Activated CD4-positive, alpha-beta memory T cell treated with anti-CD3 and anti-CD28 coated beads for 36 hours (primary cell): ENCODE measurements at places on chromosomes 3 and 15. TPM values are rescaled to one million over a fixed set of nuclear protein-coding genes. Genes with fewer than 3 reads are reported as not detected.

DNA sequence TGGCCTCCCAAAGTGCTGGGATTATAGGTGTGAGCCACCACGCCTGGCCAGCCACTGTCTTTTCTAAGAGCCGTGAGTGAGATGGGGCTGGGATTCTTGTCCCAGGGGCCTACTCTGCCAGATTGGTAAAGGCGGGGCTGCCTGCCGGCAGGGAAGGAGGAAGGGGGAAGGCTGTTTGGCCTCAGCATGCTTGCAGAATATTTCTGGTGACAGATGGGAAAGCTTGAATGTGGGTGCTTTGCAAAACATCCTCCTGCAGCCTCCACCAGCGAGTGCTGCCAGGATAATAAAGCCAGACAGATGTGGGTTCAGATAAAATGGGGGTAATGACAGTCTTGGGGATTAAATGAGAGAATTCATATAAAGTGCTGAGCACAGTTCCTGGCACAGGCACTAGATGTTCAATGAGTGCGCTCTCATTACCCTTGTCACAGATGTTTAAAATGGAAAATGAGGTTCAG, 19.8 kb upstream of the ACOX2 start:
- no peak overlapping the region for H3K4me3 ChIP-seq
- no peaks in the 10 kb centered on the region for H3K27me3 ChIP-seq
- DNase-seq: no peak
- H3K36me3 ChIP-seq: no peaks in the 10 kb centered on the region

GRCh38 chr3:133014325-133014724, 23.9 kb upstream of the TMEM108 start:
- H3K4me1 ChIP-seq: no peaks in the 10 kb centered on the region
- peaks cover 2% of the 10 kb centered on the region for H3K36me3 ChIP-seq
- no peak for DNase-seq
- no peak overlapping the region for H3K27ac ChIP-seq

- H3K27me3 ChIP-seq: peaks cover 23% of the 10 kb centered on the region
- DNase-seq: no peak
- no peaks in the 10 kb centered on the region for H3K36me3 ChIP-seq
- H3K4me1 ChIP-seq: no peaks in the 10 kb centered on the region
Observed at GRCh38 chr3:137998121-137999042, 11.6 kb upstream of the CLDN18 start.

DNA sequence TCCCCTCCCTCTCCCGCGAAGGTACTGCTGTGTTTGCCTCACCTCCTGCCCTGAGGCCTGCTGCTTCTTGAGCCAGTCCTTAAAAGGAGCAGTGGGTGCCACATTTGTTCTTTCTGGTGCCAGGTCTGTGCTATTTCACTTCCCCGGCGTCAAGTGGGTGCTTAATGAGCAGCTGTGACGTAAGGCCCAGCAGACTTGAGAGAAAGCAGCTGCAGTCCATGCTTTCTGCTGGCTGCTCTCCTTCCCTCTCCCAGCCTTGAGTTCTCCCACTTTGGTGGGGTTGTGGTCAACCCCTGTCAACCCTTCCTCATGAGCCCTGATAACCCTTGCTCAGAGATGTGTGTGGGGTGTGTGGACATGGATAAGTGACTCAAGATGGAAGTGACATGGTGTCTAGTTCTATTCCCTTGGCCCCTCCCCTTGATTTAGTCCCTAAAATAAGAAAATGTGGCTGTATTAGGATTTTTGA, 6.9 kb downstream of the INAFM2 start:
- H3K36me3 ChIP-seq: no peaks in the 10 kb centered on the region

- H3K27me3 ChIP-seq: no peaks in the 10 kb centered on the region
- no peak overlapping the region for H3K4me3 ChIP-seq
- no peaks in the 10 kb centered on the region for H3K36me3 ChIP-seq
- DNase-seq: no peak
- H3K4me1 ChIP-seq: peaks cover 11% of the 10 kb centered on the region
Observed at GRCh38 chr3:32384938-32385337, 6.7 kb upstream of the CMTM7 start.

GRCh38 chr3:179015551-179016020, 56.0 kb downstream of the ZMAT3 start:
- peak; percentile 49 for DNase-seq
- peaks cover 4% of the 10 kb centered on the region for H3K36me3 ChIP-seq
- H3K27ac ChIP-seq: peak overlapping the region; percentile 44
- no peak overlapping the region for H3K4me3 ChIP-seq
- peaks cover 33% of the 10 kb centered on the region for H3K4me1 ChIP-seq

DNA sequence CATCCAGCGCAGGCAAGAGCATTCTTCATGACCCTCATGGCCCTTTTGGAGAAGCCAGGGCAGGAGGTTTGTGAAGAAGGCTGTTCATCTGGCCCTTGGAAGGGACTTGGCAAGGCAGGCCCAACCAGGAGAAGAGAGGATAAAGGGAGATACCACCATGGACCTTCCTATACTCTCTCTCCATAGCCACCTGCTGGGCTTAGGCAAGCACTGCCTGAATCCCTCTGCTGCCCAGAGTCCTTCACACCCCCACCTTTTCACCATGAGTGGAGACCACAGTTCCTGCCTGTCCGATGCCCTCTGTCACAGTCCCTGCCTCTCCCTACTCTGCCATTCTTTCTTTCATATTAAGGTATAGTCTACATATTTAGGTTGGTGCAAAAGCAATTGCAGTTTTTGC, 10.6 kb upstream of the SFMBT1 start:
- H3K4me3 ChIP-seq: no peak overlapping the region
- DNase-seq: no peak
- H3K4me1 ChIP-seq: no peaks in the 10 kb centered on the region
- H3K27me3 ChIP-seq: no peaks in the 10 kb centered on the region
- H3K27ac ChIP-seq: no peak overlapping the region

- H3K4me3 ChIP-seq: no peak overlapping the region
- H3K27me3 ChIP-seq: no peaks in the 10 kb centered on the region
- H3K27ac ChIP-seq: peak overlapping the region; percentile 16
- H3K4me1 ChIP-seq: peaks cover 79% of the 10 kb centered on the region
- no peak for DNase-seq
- H3K36me3 ChIP-seq: no peaks in the 10 kb centered on the region
Observed at GRCh38 chr15:52008698-52009434, 10.2 kb upstream of the MAPK6 start.

- H3K4me3 ChIP-seq: no peak overlapping the region
- no peaks in the 10 kb centered on the region for H3K36me3 ChIP-seq
- H3K27ac ChIP-seq: no peak overlapping the region
- no peak for DNase-seq
- no peaks in the 10 kb centered on the region for H3K27me3 ChIP-seq
Observed at GRCh38 chr3:108907194-108907593, 46.5 kb downstream of the GUCA1C start.

GRCh38 chr15:76979331-76979925, 15.5 kb upstream of the PSTPIP1 start:
- no peak overlapping the region for H3K27ac ChIP-seq
- H3K36me3 ChIP-seq: no peaks in the 10 kb centered on the region
- H3K4me1 ChIP-seq: peaks cover 13% of the 10 kb centered on the region
- DNase-seq: no peak
- H3K4me3 ChIP-seq: no peak overlapping the region

DNA sequence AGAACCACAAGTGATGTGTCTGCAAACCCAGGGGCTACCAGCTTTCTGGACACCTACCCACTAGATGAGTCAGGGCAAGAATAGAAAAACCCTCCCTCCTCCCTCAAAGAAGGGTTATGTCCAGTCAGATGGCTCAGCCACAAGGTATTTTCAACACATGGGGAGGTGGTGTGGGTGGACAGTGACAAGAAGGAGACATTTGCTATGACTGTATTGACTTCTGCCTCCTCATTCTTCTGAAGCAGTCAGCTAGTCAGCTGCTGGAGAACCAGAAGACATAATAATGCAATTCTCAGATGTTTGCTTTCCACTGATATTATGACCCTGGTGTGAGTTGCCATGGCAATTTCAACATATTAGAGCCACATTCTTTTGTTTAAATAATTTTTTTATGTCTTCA, 66.7 kb upstream of the GOLGA8B start:
- DNase-seq: peak; percentile 11
- H3K27me3 ChIP-seq: peaks cover 5% of the 10 kb centered on the region
- H3K4me3 ChIP-seq: no peak overlapping the region
- no peak overlapping the region for H3K27ac ChIP-seq
- H3K36me3 ChIP-seq: no peaks in the 10 kb centered on the region

DNA sequence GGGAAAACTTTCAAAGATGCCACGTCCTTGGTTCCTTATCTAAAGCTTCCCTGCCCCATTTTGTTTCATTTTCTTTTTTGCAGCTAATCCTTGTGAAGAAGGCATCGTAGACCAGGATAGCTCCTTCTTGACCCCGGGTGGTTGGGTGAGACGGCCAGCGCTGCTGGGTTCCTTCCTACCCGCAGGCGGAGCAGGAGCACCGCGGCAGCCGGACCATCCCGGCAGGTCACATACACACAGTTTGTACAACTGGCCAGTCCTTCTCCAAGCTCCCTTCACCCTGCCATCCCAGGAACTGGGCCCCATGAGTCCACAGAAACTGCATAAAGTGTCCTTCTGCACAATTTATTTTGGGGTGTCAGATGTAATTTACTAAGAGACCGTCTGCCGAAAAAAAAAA, 83.9 kb downstream of the MEGF11 start:
- H3K27ac ChIP-seq: no peak overlapping the region
- no peaks in the 10 kb centered on the region for H3K4me1 ChIP-seq
- H3K36me3 ChIP-seq: no peaks in the 10 kb centered on the region
- H3K27me3 ChIP-seq: peaks cover 3% of the 10 kb centered on the region

DNA sequence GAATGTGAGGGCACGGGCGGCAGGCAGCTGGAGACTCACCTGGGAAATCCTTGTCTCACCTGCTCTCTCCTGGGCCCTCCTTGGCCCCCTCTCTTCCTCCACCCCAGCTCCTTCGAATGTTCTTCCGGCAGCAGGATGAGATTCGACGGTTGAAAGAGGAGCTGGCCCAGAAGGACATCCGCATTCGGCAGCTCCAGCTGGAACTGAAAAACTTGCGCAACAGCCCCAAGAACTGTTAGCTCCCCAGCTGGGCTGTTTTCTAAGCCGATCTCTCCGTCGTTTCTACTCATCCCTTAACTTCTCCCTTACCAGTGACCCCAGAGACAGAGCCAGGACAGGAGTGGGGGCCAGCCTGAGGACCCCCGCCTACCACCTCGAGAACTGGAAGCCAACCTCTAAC, 95.0 kb downstream of the ANP32A start:
- H3K4me3 ChIP-seq: no peak overlapping the region
- DNase-seq: no peak
- no peaks in the 10 kb centered on the region for H3K4me1 ChIP-seq
- no peaks in the 10 kb centered on the region for H3K36me3 ChIP-seq

GRCh38 chr3:42612928-42613327, 12.4 kb downstream of the NKTR start:
- no peak overlapping the region for H3K4me3 ChIP-seq
- no peaks in the 10 kb centered on the region for H3K27me3 ChIP-seq
- H3K36me3 ChIP-seq: peaks cover 15% of the 10 kb centered on the region
- peaks cover 77% of the 10 kb centered on the region for H3K4me1 ChIP-seq

- peaks cover 2% of the 10 kb centered on the region for H3K27me3 ChIP-seq
- no peaks in the 10 kb centered on the region for H3K4me1 ChIP-seq
- DNase-seq: no peak
- H3K36me3 ChIP-seq: no peaks in the 10 kb centered on the region
Observed at GRCh38 chr15:49864251-49864650, 243.4 kb downstream of the DTWD1 start.

DNA sequence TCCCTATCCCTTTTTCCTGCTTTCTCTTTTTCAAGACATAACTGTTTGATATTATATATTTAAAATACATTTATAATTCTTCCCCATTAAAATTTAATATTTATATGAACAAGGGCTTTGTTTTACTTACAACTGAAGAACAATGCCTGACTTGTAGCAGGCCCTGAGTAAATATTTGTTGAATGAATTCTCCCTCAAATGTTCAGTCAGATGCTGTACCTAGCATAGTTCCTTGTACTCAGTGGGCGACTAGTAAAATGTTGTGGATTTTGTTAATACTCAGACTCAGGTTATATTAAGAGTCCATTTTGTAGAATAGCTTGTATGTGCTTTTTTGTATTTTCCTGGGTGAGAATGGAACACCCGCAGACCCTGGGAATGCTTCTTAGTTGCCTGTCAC, 69.1 kb downstream of the SEC22A start:
- no peaks in the 10 kb centered on the region for H3K27me3 ChIP-seq
- peaks cover 20% of the 10 kb centered on the region for H3K36me3 ChIP-seq
- no peak overlapping the region for H3K4me3 ChIP-seq
- no peak for DNase-seq
- no peaks in the 10 kb centered on the region for H3K4me1 ChIP-seq

GRCh38 chr3:172106989-172107388, 67.6 kb downstream of the FNDC3B start:
- no peaks in the 10 kb centered on the region for H3K36me3 ChIP-seq
- peak; percentile 74 for DNase-seq
- H3K27ac ChIP-seq: peak overlapping the region; percentile 89
- peaks cover 72% of the 10 kb centered on the region for H3K4me1 ChIP-seq
- H3K27me3 ChIP-seq: no peaks in the 10 kb centered on the region

GRCh38 chr15:94305133-94305532, 73.8 kb downstream of the MCTP2 start:
- DNase-seq: peak; percentile 59
- peak overlapping the region; percentile 83 for H3K27ac ChIP-seq
- peaks cover 59% of the 10 kb centered on the region for H3K36me3 ChIP-seq
- no peaks in the 10 kb centered on the region for H3K27me3 ChIP-seq

DNA sequence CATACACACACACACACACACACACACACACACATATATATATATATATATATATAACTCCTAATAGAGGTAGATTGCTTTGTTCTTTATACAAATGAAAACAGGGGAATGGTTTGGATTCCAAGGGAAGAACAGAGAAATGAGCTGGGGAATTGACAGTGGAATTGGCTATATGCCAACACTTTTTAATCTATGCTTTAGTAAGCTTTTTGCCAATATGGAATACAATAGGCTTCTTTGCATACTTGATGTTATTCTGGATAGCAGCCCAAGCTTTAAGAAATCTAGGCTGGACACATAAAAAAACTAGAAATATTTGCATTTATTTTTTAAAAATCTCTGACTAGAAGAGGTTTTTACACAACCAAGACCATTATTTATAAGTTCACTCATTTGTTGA, 334.2 kb upstream of the MDFIC2 start:
- no peaks in the 10 kb centered on the region for H3K4me1 ChIP-seq
- peaks cover 3% of the 10 kb centered on the region for H3K36me3 ChIP-seq
- H3K27me3 ChIP-seq: peaks cover 16% of the 10 kb centered on the region
- no peak overlapping the region for H3K4me3 ChIP-seq
- no peak overlapping the region for H3K27ac ChIP-seq
- no peak for DNase-seq

RTP1 gene
- not detected for total RNA-seq

SCAANT1 gene
- total RNA-seq: not detected

CPB1 gene
- total RNA-seq: not detected

AAGAB gene
- 52.3 TPM for total RNA-seq

GPR87 gene
- total RNA-seq: 1.1 TPM

PP2D1 gene
- total RNA-seq: not detected

CEMIP gene
- total RNA-seq: not detected

CMTM8 gene
- total RNA-seq: 13.0 TPM

CKMT1B gene
- total RNA-seq: not detected

TRPM1 gene
- not detected for total RNA-seq

MKRN3 gene
- 3.8 TPM for total RNA-seq

TM6SF1 gene
- total RNA-seq: 1.9 TPM

ADAMTS17 gene
- total RNA-seq: 1.2 TPM
